ENCODE measurements at places on chromosomes 7 and 10.

DNA sequence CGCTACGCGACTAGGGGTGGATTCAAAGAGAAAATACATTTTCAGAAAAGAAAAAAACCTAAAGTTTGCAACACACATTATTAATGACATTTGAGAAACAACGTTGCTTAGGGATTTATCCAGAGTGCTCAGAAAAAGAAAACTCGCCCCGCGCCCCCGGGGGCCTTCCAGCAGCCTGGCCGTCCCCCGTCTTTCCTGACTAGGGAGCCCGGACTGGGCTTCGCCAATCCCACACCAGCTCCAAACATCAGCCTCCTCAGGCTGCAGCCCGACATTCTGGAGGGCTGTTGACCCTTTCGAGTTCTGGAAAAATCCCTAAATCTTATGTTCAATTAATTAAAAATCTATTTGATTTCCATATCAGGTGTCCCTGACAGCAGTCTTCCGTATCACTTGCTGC, 48.6 kb downstream of the CLEC2L start:
- DNase-seq = no peak

GRCh38 chr10:71627230-71627939, 92.2 kb downstream of the C10orf105 start:
- DNase-seq = no peak

DNA sequence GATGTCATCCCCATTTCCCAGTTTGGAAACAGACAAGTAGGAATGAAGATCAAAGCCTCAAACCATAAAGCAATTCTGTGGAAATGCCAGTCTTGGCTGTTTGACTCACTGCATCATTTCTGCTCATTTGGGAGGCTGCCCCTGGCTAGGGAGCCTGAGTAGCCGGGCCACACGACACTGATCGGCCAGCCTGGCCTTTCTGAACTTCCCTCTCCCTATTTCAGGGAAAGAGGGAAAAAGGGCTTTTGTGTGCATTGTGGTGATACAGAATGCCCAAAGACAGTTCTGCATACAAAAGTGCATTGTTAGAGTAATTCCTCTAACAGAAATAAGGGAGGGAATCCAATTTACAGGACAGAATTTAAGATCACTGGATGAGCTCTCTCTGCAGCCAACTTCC, 41.7 kb upstream of the OPALIN start:
- DNase-seq = no peak

- DNase-seq = no peak
Observed at GRCh38 chr10:131469551-131469950, 158.0 kb upstream of the TCERG1L start.

DNA sequence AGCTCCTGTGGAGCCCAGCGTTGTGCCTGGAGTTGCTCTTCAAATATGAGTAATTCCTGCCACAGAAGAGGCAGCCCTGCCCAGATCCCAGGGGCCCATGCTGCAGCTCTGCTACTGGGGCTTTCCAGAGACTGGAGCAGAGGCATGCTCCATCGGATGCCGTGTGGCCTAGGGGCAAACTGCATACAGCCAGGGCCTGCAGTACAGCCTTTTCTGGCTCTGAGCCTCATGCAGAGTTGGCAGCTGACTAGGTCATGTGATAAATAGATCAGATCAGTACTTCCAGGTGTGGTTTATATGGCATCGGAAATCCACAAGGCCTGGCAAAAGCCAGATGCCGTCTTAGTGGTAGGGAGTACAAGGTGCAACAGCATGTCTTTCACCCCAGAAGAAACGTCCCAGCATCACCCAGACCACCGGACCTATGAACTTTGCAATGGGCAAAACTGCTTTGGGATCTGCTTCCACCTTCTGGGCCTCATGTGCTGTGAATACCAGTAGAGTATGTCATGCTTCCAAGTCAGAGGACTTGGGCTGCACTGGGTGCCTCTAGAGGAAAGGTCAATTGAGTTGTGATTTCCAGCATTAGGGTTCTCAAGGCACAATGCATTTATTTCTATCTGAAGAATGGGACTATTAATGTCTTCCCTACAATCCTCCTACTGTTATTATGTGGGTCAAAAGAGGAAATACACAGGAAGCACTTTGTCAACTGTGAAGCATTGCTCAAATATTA, 250.7 kb upstream of the ZNF32 start:
- no peak for DNase-seq

DNA sequence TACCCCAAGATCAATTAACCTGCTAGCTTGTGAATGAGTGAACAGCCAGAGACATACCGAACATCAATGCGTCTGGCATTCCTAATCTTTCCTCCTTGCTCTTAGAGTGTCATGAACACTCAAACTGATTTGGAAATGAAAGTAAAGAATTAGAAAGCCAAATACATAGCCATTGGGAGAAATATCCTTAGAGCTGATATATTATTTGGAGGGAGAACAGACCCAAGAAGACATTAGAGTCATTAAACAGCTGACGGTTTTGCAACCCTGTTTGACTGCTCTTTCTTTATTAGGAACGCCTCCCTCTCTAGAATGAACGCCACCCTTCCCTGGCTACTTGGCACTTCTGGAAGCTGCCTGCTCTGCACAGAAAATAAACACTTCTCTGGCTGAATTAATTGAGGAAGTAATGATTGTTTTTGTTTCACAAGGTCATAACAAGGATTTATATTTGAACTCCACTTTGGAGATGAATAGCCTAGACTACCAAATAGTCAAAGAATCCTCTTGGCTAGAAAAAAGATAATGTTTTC, 42.8 kb downstream of the CTTNBP2 start:
- DNase-seq = no peak

DNA sequence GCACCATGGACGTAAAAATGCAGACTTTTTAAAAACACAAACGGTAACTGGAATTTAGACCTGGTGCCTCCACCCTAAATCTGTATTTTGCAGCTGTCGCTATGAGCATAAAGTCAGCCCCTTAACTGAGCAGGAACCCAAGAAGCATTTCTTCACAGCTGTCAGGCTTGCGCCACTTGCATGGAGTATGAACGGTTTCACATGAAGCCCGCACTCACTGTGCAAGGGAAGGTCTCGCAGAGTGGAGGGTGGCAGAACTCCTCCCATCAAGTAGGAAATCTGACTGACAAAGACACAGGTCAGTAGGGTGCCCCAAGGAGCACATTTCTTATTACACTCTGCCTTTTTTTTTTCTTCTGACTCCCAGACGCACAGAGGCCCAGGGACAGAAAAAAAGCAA, 58.5 kb downstream of the ELMO1 start:
- DNase-seq = no peak

DNA sequence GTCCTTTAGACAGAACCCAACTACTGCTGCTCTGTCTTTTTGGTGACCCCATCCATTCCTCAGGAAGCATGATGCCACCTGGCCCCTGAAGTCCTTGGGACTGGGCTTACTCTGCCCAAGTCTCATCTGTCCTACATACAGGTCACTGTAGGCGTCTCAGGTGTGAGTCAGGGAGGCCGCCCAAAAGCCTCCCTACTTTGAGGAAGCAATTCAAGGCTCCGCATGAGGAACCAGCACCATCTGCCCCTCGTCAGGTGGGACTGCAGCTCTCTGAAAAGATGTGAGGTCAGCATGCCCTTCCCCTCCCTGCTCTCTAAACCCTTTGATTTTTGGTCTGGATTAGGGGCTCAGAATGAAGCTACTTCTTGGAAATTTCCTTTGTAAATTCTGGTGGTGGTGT, 354.8 kb downstream of the CXCL12 start:
- no peak for DNase-seq

DNA sequence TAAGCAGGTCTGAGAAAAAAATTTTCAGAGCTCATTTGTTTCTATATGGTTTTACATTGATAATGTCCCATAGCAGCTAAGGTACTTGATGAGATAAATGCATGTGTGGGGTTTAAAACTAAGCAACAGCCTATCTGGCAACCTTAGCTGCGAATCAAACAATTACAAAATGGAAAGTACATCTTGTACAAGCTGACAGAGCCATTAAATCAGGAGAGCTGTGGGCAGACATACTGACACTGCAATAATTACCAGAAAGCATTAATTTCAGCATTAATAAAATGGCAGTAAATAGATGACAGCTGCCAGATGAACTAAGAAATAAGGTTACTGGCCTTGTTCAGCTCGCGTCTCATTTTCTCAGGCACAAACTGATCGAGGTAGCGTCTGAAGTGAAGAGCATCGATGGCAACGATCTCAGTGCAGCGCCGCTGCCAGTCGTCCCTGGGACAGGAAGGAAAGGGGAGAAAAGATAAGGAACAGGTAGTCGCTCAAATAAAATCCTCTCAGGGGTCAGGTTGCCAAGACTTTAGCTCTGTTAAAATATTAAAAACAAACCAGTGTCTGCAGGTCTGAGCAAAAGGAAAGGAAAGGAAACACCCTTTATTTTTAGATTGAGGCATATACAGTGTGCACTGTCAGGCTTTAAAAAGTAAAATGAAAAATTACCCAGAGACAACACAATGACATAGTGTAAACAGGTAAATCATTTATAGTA, 79.7 kb upstream of the OGDHL start:
- DNase-seq = no peak

- DNase-seq = no peak
Observed at GRCh38 chr7:26233902-26234511, 32.5 kb downstream of the CBX3 start.

- no peak for DNase-seq
Observed at GRCh38 chr7:3107889-3108570, 64.4 kb upstream of the CARD11 start.
